Fibroblast of skin of back (primary cell): ENCODE measurements at places on chromosomes 7 and 10.

DNA sequence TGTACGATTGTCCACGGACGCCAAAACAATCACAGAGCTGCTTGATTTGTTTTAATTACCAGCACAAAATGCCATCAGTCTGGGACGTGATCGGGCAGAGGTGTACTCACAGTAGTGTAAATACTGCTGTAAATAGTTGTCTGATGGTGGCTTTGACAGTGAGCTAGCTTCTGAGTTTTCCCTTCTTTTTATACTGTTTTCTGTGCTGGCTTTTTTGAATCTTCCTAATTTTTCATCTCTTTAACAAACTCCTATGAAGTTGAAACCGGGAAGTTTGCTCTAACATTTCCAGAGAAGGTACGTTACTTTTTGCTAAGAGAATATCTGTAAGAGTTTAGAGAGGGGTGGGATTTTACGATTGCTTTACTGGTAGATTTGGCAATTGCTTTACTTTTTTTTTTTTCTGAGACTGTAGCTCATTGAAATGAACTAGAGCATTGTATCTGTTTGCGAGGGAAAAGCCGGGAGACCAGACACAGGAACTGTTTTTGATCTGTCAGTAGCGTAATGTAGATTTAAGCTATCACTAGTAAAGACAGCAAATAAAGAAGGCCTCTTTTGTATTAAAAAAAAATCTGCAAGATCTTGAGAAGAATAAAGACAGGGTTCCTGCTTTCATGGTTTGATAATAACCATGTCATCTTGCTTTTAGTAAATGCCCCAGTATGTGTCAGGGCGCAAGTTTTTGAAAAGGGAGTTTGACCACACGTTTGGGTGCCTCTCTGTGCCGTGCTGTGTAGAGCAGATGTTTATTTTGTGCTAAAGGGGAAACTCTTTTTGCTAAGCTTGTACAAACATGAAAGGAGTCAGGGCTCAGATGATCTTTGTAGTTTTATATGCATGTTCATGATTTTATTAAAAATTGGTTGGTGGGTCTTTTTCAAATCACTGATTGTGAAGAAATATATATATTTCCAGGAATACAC lies 712 bp downstream of the FOXP2 start:
- no peak for DNase-seq

DNA sequence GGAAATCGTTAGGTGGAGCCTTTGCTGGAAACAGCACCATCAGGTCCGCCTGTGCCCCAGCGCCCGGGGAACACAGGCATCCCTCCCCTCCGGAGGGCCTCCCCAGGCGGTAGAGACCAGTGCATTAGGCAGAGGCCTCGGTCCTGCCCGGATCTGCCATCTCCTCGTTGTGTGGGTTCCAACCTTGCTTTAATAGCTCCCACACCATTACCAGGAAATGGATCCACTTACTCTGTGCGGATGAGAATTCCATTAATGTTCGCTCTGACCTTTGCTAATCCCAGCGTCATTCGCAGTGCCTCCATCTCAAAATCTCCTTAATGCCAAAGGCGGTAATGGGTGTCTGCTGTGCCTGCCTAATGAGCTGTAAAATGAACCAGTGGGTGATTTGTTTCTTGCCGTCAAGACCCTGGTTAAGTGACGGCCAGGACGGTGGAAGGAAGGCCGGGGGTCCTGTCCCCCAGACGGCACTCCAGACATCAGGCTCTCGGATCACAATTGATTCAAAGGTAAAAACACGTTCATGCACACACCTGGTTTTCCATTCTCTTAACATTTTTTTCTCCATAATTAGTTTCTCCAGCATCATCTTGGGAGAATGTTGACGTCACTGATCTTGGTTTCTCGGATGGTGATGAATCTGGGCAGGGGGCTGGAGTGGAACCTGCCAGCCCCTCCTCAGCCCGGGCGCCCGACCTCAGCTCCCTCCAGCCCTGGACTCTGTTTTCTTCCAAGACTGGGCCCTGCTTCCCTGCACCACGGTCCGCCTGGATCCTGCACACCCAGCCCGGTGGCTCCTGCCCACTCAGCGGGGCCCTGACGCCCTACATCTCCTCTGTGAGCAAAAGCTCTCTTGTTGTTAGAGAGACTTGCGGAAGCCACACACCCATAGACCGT lies 22.8 kb upstream of the FAM20C start:
- DNase-seq: no peak

DNA sequence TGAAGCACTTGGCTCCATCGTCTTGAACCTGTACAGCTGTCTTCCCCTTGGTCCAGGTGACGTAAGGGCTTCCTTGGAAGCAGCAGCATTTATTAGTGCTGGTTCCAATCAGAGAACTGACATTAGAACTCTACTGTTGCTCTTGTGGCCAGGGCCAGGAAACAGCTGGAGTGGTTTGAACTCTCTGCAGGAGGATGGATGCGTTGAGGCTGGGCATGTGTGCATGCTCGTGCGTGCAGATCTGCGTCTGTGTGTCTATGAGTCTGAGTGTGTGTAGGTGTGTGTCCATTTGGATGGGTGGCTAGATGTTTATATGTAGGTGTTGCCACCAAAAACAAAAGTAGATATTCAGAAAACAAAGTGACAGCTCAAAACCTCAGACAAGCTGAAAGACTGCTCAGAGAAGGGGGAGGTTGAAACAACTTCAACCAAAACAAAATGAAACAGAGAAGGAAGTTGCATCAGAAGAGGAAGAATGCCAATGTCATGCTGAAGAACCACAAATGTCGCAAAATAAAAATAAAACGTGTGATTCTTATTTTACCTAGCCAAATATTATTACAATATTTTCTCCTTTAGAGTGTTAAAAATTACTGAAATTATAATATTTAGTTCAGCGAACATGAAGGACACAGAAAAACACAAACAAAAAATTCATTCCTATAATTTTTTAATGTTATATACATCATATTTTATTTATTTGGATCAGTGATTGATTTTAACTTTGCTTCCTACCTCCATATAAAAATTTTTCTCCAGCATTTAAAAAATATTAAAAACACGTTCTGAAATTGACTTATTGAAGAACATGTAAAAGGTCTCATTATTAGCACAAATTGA lies 96.1 kb upstream of the MKLN1 start:
- DNase-seq: peak; percentile 79

GRCh38 chr7:39540320-39540719 lies 25.9 kb upstream of the YAE1 start:
- no peak for DNase-seq

- DNase-seq: peak; percentile 71
These were observed 632.6 kb downstream of the KCNMA1 start for GRCh38 chr10:77004917-77005564.
